Activated naive CD8-positive, alpha-beta T cell treated with anti-CD3 and anti-CD28 coated beads for 36 hours (primary cell): ENCODE measurements at places on chromosomes 4 and X. TPM values are rescaled to one million over a fixed set of nuclear protein-coding genes. Genes with fewer than 3 reads are reported as not detected.

DNA sequence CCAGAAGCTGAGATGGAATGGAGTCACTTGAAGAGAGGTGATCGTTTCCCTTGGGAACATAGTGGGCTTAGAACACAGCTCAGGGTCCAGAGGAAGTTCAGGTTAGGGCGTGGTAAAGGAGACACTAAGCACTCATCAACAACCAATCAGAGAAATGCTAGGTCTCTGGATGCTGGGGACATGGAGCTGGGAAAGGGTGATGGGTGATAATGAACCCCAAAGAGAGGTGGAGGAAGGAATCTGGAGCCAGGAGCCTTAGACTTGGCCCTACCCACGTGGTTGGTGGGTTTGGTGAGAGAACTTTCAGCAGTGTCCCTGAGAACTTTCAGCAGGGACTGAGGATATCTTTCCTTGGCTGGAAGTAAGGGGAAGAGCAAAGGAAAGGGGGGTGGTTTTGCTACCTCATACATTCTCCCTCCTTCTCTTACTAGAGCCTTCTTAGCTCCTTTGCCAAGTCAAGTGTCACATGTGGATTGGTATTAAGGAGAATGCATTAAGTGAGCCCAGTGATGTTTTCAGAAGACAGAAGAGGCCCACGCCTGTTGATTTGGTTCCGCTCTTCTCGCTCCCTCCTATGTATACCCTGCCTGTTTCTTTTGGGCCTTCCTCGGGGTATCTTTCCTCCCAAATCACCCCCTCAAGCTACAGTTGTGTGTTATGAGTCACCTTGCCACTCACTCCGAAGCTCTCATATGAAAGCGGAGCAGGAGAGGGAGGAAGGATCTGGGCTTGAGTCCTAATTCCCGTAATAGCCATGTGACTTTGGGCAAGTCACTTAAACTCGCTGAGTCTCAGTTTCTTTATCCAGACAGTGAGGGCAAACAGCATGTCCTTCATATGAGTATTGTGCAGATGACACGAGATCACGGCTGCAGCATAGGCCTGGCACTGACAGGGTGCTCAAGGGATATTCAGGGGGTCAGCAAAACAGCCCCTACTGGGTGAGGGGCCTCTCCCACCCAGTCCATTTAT lies 63.1 kb downstream of the TSC22D3 start:
- H3K4me1 ChIP-seq = peaks cover 51% of the 10 kb centered on the region
- peak overlapping the region; percentile 14 for H3K4me3 ChIP-seq
- no peak for DNase-seq
- H3K36me3 ChIP-seq = peaks cover 14% of the 10 kb centered on the region

DNA sequence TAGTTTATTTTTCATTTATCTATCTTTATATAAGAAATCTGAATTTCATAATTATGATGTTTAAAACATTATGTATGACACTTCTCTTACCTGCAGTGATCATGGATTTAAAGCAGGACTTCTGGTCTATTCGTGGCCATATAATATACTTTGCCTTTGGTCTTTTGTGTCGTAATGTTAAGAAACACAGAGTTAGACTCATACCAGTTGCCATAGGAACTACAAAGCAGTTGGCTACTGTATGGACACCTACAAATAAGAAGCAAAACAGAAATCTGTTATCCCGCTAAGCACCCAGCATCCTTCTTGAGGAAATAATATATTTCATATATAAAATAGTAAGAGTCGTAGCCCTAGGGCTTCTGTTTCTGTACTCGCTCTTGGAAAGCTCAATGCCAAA lies 4.3 kb downstream of the SEPSECS start:
- peaks cover 6% of the 10 kb centered on the region for H3K36me3 ChIP-seq
- DNase-seq = no peak
- no peak overlapping the region for H3K27ac ChIP-seq
- H3K4me3 ChIP-seq = no peak overlapping the region

DNA sequence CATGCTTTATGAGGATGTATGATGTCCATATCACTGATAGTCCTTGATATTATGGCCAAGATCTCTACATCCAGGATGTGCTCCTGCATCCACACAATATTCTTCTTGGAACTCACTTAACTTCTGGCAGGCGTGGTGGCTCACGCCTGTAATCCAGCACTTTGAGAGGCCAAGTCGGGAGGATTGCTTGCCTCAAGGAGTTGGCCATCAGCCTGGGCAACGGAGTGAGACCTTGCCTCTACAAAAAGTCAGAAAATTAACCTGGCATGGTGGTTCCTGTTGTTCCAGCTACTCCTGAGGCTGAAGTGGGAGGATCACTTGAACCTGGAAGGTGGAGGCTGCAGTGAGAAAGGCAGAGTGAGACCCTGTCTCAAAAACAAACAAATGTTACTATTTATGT lies 2.3 kb upstream of the HNRNPD start:
- peaks cover 58% of the 10 kb centered on the region for H3K36me3 ChIP-seq
- peak overlapping the region; percentile 97 for H3K4me3 ChIP-seq
- H3K27ac ChIP-seq = no peak overlapping the region
- no peak for DNase-seq
- peaks cover 16% of the 10 kb centered on the region for H3K4me1 ChIP-seq
- H3K27me3 ChIP-seq = peaks cover 11% of the 10 kb centered on the region

DNA sequence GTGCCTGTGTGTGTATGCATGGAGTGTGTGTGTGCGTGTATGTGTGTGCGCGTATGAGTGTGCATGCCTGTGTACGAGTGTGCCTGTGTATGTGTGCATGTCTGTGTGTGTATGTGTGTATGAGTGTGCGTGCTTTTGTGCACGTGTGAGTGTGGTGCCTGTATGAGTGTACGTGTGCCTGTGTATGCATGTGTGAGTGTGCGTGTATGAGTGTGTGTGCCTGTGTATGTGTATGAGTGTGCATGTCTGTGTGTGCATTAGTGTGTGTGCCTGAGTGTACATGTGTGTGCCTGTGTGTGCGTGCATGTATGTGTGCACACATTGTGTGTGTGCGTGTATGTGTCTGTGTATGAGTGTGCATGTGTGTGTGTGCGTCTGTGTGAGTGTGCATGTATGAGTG lies 5.7 kb downstream of the DOK7 start:
- no peaks in the 10 kb centered on the region for H3K36me3 ChIP-seq
- no peak overlapping the region for H3K4me3 ChIP-seq
- H3K27me3 ChIP-seq = peaks cover 13% of the 10 kb centered on the region

DNA sequence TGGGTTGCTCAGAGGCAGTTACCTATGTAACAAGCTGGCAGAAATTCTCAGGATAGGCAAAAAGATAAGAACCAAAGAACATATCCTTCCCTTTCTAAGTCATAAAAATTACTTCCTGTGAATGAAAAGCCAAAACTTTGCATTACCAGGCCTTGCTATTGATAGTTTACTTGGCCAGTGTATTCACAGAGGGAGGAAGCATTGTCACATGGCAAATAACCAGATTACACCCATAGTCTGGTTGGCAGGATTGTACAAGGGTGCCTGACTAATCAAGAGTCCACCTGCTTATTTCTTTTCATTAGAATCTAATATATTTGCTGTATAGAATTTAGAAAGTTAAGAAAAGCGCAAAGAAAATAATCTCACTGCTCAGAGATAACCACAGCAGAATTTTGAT lies 14.1 kb downstream of the XIAP start:
- H3K36me3 ChIP-seq = peaks cover 9% of the 10 kb centered on the region
- peaks cover 9% of the 10 kb centered on the region for H3K4me1 ChIP-seq
- no peak overlapping the region for H3K4me3 ChIP-seq

DNA sequence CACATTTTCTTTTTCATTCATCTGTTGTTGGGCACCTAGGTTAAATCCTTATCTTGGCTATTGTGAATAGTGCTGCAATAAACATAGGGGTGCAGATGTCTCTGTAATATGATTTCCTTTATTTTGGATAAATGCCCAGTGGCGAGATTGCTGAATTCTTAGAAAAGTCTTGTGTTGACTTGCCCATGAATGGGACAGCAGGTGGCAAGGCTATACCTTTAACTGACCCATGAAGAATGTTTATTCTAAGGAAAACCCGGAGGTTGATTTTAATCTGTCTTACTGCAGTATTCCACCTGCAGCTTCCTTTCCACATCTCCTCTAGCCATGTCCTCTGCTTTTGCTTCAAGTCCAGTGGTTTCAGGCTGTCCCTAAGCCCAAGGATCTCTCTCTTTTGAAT lies 220.6 kb downstream of the SNCA start:
- H3K4me3 ChIP-seq = no peak overlapping the region
- H3K27ac ChIP-seq = no peak overlapping the region
- H3K36me3 ChIP-seq = no peaks in the 10 kb centered on the region
- H3K27me3 ChIP-seq = peaks cover 5% of the 10 kb centered on the region

DNA sequence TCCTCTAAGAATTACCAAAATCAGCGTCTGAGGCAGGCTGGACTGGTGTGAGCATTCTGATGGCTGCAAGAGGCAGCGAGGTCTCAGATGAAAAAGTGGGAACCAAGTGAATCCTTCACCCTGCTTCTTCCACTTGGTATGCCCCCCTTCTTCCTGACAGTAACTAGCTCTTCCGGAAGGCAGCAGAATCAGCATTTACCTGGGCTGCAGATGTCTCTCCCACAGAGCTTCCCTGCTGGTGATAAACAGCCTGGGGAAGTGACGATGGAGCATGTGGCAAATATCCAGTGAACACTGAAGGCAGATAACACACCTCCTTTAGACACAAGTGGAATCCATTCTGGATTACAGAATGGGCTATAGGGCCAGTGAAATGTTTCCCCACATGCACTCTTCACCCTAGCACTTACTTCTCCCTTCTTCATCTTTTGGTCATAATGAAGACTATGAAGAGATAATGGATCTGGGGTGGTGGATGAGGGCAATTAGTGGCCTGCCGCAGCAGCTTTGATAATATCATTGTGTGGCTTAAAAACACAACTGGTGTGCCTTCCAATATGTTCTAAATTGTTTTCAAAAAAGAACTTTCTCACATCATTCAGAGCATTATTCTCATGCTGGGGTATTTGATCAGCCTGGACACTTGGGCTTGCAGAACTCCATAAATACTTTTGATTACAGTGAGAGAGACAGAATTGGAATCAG lies 60.8 kb upstream of the TBC1D9 start:
- no peak overlapping the region for H3K4me3 ChIP-seq
- H3K27me3 ChIP-seq = no peaks in the 10 kb centered on the region
- no peaks in the 10 kb centered on the region for H3K4me1 ChIP-seq
- DNase-seq = no peak

- no peak for DNase-seq
- peaks cover 3% of the 10 kb centered on the region for H3K36me3 ChIP-seq
- H3K4me1 ChIP-seq = peaks cover 6% of the 10 kb centered on the region
- peaks cover 13% of the 10 kb centered on the region for H3K27me3 ChIP-seq
- no peak overlapping the region for H3K4me3 ChIP-seq
- H3K27ac ChIP-seq = no peak overlapping the region
Measured at GRCh38 chr4:15118292-15118691, 116.0 kb downstream of the CPEB2 start.

DNA sequence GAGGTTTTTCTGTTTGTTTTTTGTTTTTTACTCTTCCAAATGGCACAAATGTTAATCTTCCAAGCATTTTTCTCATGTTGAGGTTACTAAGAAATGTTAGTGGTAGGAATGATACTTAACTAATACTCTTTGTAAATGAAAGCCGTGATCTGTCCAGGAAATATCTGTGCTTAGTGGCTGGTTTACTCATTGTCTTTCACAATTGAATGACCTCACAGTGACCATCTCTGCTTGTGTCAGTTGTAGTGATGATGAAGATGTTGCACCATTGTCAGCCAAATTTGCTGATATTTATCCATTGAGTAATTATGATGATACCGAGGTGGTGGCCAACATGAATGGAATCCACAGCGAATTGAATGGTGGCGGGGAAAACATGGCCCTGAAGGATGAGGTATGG lies 93.5 kb downstream of the TNIP2 start:
- peaks cover 9% of the 10 kb centered on the region for H3K4me1 ChIP-seq
- H3K27me3 ChIP-seq = no peaks in the 10 kb centered on the region
- DNase-seq = no peak
- peaks cover 23% of the 10 kb centered on the region for H3K36me3 ChIP-seq

DNA sequence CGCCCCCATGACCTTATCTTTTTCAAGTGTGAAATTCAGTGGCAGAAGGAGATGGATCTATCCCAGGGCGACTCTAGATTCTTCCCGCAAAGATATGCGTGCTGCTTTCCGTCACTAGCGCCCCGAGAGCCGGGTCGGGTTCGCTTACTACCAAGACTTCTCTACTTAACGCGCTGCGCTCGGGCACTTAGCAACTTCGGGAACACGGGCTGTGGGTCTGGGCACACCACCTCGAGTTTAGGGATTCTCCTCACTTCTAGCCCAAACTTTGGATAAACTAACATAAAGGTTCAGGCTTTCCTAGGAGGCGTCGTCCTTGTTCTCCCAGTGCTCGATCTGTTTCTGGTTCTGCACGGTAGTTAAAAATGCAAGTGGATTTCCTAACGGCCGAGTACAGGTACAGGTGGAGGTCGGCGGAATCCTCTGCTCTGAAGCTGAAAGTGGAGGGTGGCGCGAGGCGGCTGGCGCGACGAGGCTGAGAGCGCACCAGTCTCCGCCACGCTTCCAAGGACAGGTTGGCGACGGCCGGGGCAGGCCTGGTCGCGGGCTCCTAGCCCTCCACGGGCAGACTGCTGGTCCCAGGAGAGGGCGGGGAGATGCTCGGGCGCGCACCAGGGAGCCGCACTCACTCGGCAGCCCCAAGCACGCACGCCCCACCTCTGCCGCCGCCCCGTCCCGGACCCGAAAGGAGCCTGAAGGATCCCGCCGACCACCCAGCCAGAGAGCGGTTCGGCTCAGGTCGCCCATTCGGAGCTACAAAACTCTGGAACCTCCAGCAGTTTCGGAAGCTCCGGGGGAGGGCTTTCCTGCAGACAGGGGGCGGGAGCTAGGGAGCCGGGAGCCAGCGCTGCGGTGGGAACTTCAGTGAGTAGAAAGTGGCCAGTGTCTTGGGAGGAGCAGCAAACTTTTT lies 100.8 kb upstream of the TENM3 start:
- no peak for DNase-seq
- no peak overlapping the region for H3K4me3 ChIP-seq
- no peaks in the 10 kb centered on the region for H3K36me3 ChIP-seq
- H3K4me1 ChIP-seq = peaks cover 15% of the 10 kb centered on the region
- no peak overlapping the region for H3K27ac ChIP-seq
- peaks cover 87% of the 10 kb centered on the region for H3K27me3 ChIP-seq

DNA sequence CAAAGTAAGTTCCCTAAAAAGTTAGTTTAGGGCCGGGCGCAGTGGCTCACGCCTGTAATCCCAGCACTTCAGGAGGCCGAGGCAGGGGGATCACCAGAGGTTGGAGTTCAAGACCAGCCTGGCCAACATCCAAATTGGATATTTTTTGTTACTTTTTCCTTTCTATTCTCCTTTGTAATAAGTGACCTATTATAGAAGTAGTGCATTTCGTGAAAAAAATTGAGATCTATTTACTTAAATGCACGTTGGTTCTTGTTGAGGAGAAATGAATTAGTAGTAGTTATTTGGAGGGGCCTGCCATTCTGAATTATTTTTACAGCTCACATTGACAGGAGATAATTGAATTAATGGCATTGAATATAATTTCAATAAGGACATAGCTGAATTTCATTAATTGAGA lies 22.3 kb upstream of the NDUFC1 start:
- H3K27me3 ChIP-seq = no peaks in the 10 kb centered on the region
- peaks cover 55% of the 10 kb centered on the region for H3K36me3 ChIP-seq

HPGD gene
- total RNA-seq = 6.2 TPM

FHL1 gene
- 15.5 TPM for total RNA-seq

CXCL11 gene
- total RNA-seq = 0.30 TPM

CCSER1 gene
- 0.29 TPM for total RNA-seq

SPIN4 gene
- 6.0 TPM for total RNA-seq

ADGRG2 gene
- total RNA-seq = not detected

EMCN gene
- not detected for total RNA-seq

SGMS2 gene
- total RNA-seq = 0.46 TPM

BTC gene
- not detected for total RNA-seq

SHROOM3 gene
- 0.06 TPM for total RNA-seq

NEIL3 gene
- total RNA-seq = 15.2 TPM
